ENCODE measurements at places on chromosomes 5 and 9.

GRCh38 chr5:84599964-84600363 lies 215.3 kb upstream of the EDIL3 start:
- no peak for DNase-seq

DNA sequence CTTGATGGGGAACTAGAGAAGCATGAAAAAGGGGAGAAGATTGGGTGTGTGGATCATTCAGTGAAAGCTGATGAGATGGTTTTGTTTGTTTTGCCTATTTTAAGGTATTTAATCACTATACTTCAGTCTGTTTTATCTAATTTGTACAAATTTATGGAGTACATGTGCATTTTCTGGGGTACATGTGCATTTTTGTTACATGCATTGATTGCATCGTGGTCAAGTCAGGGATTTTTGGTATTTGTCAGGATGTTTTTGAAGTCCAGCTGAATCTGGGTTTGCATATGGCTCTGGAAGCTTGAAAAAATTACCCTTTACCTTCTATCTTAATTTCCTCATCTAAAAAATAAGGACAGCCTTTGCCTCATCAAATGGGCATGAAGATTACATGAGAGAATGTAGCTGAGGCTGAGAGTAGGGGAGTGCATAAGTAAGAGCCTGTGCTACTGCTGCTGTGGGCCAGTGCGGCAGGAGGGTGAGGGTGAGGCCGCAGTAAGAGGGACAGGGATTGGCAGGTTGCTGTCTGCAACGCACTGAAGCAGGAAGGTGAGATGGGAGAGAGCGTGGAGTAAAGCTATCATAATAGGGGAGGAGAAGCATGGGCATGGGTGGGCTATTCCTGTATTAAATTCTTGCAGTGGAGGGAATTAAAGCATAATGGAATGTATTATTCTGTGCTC lies 139.8 kb downstream of the NPR3 start:
- no peak for DNase-seq

DNA sequence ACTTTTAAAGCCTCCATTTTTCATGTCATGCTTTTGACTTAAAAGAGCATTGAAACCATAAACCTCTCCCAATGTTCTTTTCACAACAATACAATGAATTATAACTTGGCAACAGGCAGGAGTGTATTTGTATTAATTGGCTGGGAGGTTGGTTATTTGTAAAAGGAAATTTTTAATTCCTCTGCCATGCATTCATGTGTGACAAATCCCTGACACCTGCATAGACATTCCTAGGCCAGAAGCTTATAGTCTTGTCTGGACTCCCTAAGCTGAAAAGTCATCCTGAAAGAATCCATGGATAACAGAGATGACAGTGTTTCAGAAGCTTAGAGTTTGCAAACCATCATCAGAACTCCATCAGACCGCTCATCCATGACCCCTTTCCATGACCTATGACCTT lies 76.3 kb upstream of the PTGER4 start:
- DNase-seq, result no peak

DNA sequence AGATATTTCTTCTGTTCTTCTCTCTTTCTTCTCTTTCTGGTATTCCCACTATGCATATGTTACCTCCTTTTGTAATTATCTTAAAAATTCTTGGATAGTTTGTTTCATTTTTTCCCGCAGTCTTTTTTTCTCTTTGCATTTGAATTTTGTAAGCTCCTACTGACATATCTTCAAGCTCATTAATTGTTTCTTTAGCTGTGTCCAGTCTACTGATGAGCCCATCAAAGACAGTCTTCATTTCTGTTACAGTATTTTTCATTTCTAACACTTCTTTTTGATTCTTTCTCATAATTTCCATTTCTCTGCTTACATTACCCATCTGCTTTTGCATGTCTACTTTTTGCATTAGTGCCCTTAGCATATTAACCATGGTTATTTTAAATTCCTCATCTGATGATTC lies 44.7 kb upstream of the UNC5A start:
- no peak for DNase-seq

DNA sequence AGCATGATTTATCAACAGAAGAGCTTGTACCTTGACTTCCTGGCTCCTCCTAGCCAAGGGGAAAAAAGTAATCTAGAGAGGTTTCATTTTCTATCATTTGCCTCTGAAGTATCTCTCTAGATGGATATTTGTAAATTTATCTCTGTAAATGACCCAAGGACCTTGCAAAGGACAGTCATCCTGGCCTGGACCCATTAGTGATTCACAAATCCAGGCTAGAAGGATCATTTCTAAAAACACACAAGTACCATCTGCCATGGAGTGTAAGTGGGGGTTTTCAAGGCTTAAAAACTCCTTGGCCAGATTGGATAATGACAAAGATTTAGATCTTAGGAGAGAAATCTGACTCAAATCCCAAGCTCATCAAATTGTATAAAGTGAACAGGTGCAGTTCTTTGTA lies 8.1 kb downstream of the TTC23L start:
- DNase-seq, result no peak

DNA sequence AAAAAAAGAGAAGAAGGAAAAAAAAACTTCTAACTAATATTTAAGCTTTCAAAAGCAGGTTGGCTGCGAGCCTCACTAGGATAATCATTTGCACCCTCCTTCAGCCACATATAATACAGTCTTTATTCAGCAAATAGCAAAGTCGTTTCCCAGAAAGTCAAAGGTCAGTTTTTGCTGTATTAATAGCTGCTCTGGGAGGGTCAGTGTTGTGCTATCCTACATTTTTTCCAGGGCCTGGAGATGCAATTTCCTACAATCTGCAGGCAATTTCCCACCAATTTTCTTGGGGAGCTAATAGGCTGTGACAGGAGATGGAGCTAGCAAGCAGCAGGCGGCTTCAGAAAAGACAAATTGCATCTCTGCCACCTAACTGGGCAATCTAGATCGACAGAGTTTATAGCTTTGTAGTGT lies 136.8 kb downstream of the TLE1 start:
- no peak for DNase-seq

- no peak for DNase-seq
Measured at GRCh38 chr5:34848230-34848629, 9.3 kb downstream of the TTC23L start.

DNA sequence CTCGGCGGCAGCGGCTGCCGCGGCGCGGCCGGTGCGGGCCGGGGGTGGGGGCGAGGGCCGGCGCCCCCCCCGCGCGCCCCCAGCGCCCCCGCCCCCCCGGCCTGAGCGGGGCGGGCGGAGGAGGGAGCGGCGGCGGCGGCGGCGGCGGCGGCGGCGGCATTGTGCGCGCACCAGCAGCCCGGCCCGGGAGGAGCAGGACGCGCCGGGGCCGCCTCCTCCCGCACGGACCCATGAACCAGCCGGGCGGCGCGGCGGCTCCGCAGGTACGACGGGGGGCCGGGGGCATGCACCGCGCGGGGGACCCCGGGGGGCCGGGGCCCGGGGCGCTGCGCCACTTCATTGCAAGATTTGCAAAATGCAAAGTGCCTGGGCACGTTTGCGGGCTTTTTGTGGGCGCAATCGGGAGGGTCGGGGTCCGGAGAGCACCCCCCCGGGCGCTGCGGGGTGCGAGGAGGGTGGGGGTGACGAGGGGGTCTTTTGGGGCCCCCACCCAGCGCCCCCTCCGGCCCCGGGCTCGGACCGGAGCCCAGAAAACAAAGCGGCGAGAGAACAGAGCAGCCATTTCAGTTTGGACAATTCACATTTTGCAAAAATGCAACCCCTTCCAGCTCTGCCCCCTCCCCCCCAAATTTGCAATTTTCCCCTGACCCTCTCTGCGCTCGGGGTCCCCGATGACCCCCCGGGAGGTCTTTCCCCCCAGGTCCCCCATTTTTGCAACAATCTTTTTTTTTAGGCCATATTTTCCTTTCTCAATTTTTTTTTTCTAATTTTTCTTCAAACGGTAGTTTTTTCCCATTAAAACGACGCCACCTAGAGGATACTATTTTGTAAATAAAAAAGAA lies at the start of gene ZNF618:
TSS of gene ZNF618 (plus strand) at position 159 of the 842 bp plus-strand sequence. CDS start at position 231, 72 bp downstream.
- peak; percentile 5 for DNase-seq

DNA sequence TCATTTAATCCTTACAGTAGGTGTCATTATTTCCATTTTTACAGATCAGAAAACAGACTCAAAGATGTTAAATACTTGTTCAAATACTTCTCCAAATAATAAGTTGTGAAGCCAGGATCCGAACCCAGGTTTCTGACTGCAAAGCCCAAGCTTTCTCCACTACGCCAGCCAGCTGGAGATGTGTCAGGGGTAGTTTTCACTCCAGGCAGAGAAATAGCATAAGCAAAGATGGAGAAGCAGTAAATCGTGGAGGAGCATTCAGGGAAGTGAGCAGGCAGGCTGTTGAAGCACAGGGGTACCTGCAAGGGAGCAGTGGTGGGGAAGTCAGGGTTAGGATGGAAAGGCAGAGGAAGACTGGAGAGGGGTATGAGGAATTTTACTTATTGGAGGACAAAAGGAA lies 2.9 kb downstream of the TLN1 start:
- no peak for DNase-seq

GRCh38 chr9:103997856-103998370 lies 96.2 kb upstream of the SMC2 start:
- DNase-seq, result no peak

DNA sequence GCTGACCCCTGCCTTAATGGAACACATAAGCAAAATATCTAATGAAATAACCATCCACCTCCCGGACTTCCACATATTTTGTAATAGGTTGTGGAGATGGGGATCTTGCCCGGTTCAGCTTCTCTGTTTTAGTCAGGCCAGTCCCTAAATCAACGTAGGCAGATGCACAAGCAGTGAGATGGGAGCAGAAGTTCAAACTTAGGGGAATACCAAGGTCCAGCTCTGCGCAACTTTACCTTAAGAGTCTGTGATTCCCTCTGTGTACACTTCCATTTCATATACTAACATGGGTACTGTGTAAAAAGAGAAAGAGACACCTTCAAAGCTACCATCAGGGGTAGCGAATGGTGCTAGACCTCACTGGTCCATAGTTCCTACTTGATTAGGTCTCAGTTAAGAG lies 110.9 kb downstream of the NTRK2 start:
- DNase-seq, result no peak

GRCh38 chr9:114065304-114065703 lies 12.8 kb downstream of the AMBP start:
- DNase-seq, result no peak

GRCh38 chr5:95069948-95070347 lies 214.9 kb downstream of the MCTP1 start:
- DNase-seq, result no peak

DNA sequence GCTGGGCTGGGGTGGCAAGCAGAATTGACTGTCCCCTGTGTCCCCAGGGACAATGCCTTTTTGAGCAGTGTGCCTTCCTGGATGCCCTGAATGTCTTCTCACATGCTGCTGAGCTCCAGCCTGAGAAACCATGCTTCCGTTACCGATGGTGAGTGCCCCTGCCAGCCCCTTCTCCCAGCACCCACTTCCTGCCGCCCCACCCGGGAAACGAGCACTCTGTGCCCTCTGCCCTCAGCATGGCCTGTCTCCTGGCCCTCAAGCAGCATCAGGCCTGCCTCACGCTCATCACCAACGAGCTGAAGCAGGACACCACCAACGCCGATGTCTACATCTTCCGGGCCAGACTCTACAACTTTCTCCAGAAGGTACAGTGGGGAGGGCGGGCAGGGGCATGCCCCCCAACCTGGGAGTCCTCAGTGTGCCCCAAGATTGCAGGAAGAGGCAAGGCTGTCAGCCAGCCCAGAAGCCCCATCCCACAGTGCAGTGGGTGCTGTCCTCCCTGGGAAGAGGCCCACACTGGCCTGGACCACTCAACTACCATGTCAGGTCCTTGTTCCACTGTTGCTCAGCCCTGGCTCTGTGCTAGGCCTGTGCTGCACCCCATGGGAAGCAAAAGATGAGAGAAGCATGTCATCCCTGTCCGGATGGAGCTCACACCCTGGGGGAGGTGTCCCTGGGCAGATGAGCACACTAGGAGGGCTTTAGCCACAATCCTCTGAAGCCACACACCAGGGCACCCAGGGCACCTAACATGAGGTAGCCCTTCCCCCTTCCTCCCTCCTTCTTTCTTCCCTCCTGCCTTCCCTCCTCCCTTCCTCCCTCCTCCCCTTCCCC lies 4.4 kb downstream of the TTC16 start:
- DNase-seq, result peak; percentile 42

DNA sequence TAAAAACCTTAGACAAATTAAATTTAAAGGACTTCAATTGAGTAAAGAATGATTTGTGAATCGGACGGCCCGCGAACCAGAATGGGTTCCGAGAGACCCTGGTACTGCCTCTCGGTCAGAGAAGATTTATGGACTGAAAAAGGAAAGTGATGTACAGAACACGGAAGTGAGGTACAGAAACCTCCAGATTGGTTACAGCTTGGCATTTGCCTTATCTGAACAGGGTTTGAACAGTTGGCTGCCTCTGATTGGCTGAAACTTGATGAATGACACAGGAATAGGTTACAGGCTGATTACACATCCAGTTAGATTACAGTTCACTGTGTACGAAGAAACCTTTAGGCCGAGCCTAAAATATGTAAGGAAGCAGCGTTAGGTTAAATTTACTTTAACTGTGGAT lies 156.5 kb upstream of the EGFLAM start:
- DNase-seq, result no peak

GRCh38 chr5:170903075-170903474 lies 41.3 kb downstream of the RANBP17 start:
- no peak for DNase-seq

DNA sequence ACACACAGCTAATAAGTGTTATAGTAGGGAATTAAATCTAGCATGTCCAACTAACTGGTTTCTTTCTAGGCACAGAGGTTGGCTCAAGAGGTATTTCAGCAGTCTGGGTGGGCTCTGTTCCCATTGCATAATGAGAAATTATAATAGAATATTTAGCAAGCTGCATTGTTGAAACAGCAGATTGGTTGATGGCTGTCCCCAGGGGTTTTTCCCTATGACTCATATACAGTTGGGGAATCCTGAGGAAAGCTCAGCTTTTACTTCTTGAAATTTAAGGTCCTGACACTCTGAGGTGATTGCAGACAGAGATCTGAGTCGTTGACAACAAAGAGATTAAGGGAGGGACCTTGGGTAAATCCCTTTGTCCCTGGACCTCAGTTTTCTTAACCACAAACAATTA lies 38.3 kb upstream of the TNFSF8 start:
- DNase-seq, result peak; percentile 14

- no peak for DNase-seq
Measured at GRCh38 chr9:136623842-136624183, 38.9 kb upstream of the EGFL7 start.

GRCh38 chr9:86079421-86079831 lies 19.9 kb downstream of the GOLM1 start:
- DNase-seq, result no peak

- DNase-seq, result no peak
Measured at GRCh38 chr5:132445640-132445923, 45.0 kb downstream of the IRF1 start.

DNA sequence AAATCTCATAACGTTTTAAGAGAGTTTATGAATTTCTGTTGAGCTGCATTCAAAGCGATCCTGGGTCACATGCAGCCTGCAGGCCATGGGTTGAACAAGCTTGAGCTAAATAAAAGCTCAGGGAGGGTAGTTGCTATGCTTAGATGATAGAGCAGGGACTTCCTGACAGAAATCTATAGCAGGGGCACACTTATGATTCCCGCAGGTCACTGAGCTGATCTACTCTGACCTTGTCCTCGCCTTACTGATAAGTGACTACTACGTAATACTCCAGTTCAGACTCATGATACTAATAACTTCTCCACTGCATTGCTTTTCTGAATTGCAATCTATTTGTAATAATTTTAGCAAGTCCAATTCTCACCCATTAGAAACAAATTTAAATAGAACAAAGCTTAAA lies 90.9 kb downstream of the NFIB start:
- no peak for DNase-seq

Measured in CD4-positive, alpha-beta T cell treated with Interleukin-1 beta for 1 hour (primary cell).